ENCODE measurements at places on chromosomes 11 and 22.
A peak's percentile ranks its signal among the peaks of the same experiment; 100 is the strongest.

DNA sequence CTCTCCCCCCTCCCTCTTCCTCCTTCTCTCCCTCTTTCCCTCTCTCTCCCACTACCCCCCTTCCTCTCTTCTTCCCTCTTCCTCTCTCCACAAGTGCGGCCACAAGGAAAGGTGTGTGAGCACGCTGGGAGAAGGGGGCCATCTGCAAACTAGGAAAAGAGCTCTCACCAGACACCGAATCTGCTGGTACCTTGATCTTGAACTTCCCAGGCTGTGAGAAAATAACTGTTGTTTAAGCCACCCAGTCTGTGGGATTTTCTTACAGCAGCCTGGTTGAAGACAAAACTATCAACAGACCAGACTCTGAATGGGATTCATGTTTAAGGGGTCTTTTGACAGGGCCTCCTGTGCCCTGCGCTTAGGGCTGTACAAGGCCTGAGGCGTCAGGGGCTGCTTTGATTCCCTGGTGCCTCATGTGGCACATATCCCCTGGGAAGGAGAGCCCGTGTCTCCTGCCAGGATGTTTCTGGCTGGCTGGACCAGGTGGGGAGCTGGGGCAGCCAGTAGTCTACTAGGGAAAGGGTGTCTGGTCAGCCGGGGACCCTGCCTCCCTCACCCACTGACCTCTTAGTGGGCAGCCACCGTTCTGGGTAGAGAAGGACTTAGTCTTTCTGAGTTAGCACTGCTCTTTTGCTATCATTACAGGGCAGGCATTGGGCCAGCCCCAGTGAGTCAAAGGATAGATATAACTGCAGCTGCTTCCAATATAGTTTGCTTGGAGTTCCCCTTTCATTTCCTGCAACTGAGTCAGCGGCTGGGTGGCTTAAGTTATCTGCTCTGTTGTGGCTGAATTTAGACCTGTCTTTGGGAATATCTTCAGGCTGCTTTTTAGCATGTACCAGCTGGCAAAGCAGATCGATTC is 6.2 kb downstream of the PANX1 start:
- DNase-seq = no peak

DNA sequence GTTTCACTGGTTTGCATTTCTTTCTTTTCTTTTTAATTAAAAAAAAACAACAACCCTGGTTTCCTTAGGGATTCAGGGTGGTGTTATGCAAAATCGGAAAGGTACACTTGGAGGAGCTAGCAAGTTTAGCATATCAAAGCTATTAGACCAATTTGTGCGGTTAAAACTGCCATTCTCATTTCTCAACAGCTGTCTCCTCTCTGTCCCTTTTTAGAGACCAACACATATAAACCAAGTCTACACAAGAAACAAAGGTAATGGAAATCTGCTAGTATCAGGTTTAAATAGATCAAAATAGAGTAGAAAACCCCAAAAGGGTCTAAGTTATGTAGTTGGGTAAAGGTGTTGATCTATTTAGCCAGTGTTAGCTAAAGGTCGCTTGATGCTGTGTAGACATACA is 1.7 kb upstream of the SESN3 start:
- DNase-seq = no peak

GRCh38 chr11:61117168-61117520 is 14.9 kb downstream of the CD5 start:
- no peak for DNase-seq

- no peak for DNase-seq
Observed at GRCh38 chr11:75406338-75406777, 7.0 kb downstream of the RPS3 start.

GRCh38 chr22:50526108-50526833 is 873 bp upstream of the SCO2 start:
- DNase-seq = peak; percentile 86

DNA sequence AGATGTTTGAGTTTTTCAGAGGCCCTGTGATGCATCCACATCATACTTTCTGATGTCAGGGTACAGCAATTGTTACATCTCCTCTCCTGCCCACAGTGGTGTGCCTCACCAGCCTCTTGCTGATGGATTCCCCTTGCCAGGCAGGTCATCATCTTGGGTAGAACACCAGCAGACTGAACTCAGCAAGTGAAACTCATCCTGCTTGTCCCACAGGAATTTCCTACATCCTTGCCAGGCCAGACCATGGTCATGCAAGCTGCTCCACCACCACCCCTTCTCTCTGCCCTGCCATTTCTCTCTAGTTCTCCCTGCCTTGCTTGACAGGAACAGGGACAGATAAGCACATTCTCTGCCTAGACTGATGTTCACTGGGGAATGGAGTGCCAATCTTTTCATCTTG is 85.9 kb downstream of the PAX6 start:
- no peak for DNase-seq

DNA sequence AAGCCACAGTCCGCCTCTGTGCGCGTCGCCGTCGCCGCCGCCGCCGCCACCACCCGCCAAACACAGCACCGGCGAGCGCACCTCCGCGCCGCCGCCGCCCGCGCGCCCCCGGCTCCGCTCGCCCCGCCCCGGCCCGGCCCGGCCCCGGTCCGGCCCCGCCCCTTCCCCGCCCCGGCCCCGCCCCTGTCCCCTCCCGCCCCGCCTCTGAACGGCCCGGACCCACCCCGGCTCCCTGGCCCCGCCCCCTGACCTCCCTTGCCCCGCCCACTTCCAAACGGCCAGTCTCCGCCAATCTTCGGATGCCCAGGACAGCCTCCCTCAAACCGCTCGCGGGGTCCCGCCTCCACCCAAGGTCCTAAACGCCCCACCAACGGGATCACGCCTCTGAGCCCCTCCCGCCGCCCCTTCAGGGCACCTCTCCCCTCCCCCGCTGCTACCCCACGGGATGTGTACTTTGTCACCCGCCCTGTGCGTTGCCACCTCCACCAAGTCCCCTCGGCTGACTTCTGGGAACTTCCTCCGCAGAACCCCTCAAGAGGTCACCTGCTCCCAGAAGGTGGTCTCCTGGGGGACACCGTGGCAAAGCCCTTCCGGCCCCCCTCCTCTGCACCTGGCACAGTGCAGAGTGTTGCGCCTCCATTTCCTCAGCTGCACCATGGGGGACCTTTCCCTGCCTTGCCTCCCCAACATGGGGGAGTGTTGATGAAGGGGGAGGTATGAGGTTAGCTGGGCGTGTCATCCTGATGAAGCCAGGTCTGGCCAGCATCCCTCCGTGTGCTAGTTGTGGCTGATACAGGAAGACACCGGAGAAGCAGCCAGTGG is at the start of gene KIAA0930:
KIAA0930 (minus strand) TSS at position 85 of the 822 bp plus-strand sequence. CDS start 191 bp downstream, outside the sequence.
- peak; percentile 93 for DNase-seq

- DNase-seq = no peak
Observed at GRCh38 chr11:472816-473215, 22.7 kb downstream of the PTDSS2 start.

DNA sequence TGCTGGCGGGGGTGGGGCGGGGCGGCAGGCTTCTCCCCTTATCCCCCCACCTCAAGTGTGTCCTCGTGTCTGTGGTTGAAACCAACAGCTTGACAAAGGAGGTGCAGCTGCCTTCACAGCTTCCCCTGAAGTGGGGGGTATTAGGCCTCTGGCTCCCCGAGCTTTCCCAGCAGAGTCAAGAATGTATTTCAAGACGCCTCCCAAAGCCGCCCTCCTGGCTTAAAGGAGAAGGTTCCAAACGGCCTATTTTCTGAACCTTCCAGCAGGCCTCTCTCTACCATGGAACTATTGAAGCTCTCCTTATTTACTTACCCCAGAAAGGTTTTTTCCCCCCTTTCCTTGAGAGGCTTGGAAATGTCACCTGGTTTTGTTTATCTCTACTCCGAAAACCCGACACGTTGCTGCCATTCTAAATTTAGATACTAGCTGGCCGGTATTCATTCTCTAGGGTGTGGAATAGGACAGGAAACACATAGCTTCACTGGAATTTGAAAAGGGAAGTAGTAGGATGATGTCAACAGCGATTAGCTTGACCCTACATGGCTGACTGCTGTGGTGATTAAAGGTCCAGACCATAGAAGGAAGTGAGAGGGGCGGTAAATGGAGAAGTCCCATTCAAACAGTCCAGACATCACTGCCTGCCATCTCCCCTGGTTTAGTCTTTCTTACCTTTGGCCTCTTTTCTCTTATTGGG is 671 bp upstream of the PICALM start:
- no peak for DNase-seq

- DNase-seq = no peak
Observed at GRCh38 chr22:48807155-48807554, 1020.5 kb downstream of the BRD1 start.

DNA sequence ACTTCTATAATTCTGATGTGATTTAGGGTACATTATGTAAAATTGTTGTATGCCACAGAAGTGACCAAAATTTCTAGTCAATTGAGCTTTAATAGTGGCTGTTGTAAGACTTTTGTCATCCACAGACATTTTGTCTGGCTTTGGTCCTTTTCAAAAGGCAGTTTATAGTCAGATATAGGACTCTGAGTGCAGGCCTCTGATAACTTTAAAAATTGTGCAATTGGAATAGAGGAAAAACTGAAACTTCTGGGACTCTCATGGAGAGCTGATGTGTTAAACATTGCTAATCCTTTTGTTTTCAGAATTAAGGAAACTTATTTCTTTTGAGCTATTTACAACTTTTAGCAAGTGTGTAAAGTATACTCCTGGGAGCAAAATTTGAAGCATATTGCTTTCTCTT is 9.0 kb upstream of the MRPL17 start:
- no peak for DNase-seq

Measured in stimulated activated effector memory CD8-positive, alpha-beta T cell treated with anti-CD3 and anti-CD28 coated beads, Interleukin-12 subunit alpha, Interleukin-12 subunit beta, amount 100 ng/mL, for 72 hours (primary cell).